ENCODE measurements at places on chromosomes 4 and X. TPM values are rescaled to one million over a fixed set of nuclear protein-coding genes. Genes with fewer than 3 reads are reported as not detected.

DNA sequence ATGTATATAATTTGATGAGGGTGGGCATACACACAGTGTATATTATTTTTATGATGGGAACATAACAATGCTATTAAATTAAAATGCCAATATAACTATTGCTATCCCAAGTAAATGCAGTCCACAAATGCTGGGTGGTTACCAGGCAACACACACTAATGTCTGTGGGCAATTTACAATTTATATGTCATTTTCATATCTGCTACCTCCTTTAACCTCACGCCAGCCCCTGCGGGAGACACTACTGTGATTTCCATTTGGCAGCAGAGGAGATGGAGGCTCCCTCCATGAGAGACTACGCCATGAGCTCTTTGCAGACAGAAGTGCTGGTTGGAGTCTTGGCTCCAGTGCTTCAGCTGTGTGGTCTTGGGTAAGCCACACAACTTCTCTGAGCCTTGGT, 87.9 kb downstream of the PPP2R2C start:
- DNase-seq: no peak

NRK gene
- 22.3 TPM for polyA plus RNA-seq

DNA sequence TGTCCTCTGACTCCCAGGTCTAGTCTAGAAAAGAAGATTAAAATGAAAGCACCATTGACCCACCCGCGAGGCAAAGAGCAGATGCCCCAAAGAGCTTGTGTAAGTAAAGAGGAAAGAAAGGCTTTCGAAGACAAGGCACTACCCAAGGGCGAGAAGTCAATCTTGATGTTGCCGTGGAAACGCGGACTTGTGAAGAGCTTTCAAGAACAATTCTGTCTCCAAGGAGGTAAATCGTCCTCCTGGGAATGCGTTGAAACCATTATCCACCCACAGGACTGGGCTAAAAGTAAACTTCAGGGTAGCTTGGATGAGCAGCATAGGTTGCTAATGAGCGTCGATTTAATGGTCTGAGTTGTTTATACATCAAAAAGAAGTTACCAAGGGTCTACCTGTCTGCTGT, 189.3 kb downstream of the DHRSX start:
- no peak for DNase-seq

- no peak for DNase-seq
These were observed 194.3 kb downstream of the ARHGAP24 start for GRCh38 chr4:85669204-85669603.

DNA sequence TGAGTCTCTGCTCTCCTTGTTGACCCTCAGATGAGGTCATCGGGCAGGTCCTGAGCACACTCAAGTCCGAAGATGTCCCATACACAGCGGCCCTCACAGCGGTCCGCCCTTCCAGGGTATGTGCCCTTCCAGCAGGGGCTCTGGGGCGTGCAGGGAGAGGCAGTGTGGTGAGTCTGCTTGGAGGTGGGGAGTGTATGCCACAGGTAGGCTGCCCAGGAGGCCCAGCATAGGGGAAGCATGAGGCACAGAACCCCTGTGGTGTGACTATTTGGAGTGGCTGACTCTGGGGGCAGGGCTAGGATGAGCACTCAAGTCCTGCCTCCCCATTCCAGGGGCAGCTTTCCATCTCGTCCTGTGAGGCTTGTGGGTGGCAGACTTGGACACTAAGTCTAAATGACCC, 3.3 kb upstream of the GDI1 start:
- no peak for DNase-seq

VSIG1 gene
- 0.45 TPM for polyA plus RNA-seq

DNA sequence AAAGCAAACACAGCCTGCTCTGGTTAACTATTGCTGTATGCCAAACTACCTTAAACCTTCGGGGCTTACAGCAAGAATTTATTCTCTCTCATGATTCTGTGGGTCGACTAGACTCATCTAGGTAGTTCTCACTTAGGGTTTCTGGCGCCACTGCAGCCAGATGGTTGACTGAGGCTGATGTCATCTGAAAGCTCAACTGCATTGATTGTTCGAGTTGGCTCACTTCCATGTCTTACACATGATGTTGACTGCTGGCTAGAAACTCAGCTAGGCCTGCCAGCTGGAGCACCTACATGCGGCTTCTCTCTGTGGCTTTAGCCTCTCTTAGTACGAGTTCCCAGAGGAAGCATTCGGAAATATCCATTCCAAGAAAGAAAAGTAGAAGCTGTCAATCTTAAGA, 103.2 kb downstream of the SRPX start:
- no peak for DNase-seq

DNA sequence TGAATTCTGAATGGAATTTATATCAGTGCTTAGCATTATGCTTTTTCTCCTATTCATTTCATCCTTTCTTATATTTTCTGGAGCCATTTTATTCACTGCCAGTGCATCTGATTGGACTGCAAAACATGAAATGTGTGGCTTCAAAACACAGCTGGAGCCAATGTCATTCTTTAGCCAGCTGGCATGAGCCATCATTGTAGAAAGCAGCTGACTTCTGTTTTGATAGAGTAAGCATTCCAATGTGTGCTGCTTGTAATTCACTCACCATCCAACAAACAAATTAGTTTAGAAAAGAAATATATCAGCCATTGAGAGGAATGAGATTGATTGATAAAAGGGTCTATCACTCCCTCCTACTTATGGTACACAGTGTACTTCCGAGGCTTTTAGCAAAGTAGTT, 2616.0 kb downstream of the ARAP2 start:
- no peak for DNase-seq

GRCh38 chrX:94914235-94914634, 1240.2 kb downstream of the FAM133A start:
- no peak for DNase-seq

GRCh38 chrX:85244450-85245211, 840 bp downstream of the ZNF711 start:
- DNase-seq: peak; percentile 14

NLGN4X gene
- 30.2 TPM for polyA plus RNA-seq

- DNase-seq: no peak
These were observed 113.9 kb downstream of the NYX start for GRCh38 chrX:41561045-41561444.

- DNase-seq: peak; percentile 40
These were observed at the start of gene ARAP2 for GRCh38 chr4:36244257-36245082. ARAP2 (minus strand) TSS chr4:36244514; CDS start chr4:36229486, 15,028 bp downstream.

DNA sequence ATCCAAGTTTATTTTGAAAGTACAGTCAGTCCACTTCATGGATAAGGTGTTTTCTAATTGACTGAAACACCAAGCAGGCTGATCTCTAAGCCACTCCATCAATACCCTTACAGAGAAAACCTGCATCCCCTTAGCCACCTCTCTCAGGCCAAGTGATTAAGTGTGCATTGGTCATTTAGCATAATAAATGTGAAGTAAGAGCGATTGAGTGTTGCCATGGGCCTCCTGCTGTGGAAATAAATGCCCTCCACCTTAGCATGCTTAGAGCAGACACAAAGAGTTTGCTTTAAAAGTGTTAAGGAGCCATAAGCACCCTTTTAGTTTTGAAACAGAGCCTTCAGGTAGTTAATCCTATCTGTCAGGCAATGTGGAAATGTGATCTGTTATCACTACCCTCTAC, 386.5 kb downstream of the GPAT3 start:
- no peak for DNase-seq

DNA sequence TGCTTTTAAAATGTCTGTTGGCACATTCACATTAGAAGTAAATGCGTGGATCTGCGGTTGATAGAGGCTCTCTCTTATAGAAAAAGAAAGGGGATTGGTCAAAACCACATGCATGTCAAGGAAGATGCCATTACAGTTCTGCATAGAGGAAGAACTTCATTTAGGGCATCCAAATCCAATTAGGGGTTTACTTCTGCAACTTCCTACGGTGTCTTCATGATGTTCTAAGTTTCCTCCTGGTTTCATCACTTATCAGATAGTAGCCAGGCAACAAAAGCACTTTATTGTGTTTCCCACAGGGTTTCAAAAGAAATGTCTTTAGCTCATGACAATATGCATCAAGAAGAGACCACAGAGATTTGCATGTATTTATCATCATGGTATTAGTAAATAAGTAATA, 136.0 kb upstream of the HPGD start:
- no peak for DNase-seq

NPNT gene
- 13.3 TPM for polyA plus RNA-seq

KCND1 gene
- polyA plus RNA-seq: 4.2 TPM

- no peak for DNase-seq
These were observed 87.1 kb downstream of the SLIT2 start for GRCh38 chr4:20338841-20339240.

- DNase-seq: no peak
These were observed 168.3 kb downstream of the BTC start for GRCh38 chr4:74625981-74626380.

DNA sequence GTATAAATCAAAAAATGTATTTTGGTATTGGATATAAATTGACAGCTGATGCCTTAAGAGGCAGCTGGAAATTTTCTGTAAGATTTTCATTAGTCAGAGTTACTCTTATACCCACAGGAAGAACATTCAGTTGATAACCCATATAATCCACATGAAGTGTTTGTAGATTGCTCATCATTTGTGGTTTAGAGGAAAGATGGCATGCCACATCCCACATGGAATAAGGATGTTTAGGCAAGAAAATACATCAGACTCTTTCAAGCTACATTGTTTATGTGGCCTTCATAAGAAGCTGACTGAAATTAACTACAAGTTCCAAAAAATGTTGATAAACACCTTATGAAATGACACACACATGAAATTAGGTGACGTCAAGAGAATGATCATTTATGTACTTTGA, 56.6 kb downstream of the AREG start:
- DNase-seq: no peak

GNRHR gene
- polyA plus RNA-seq: 0.10 TPM

DNA sequence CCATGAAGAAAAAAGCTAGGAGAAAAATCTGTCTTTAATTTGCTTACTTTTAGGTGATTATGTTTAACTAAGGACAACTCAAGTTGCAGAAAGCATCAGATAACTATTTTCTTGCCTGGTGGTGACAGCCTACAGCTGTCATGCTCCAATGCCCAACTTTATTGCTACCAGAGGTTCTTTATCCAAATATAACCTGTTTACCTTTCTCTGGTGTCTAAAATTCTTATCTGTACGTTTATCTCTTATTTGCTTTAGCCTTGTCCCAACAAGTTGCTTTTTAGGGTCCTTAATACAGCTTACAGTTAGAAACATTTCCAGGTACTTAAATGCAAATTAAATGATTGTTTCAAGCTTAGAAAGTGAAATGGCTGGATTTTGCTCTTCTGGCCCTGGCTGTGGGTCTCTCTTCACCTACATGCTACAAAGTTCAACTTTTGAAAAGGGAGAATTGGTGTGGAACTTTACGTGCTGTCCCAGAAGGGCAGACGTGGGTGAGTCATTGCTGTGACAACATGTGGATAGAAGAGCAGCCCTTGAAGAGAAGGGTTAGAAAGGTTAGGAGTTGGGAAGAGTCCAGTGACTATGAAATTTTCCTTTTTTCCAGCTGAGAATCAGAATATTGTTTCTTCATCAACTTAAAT, 60.7 kb downstream of the HPGD start:
- DNase-seq: no peak

GRCh38 chr4:54941994-54942552, 183.3 kb downstream of the KDR start:
- peak; percentile 36 for DNase-seq
